ENCODE measurements at places on chromosomes 2 and 18.

GRCh38 chr2:21571686-21572085, 447.9 kb downstream of the TDRD15 start:
- no peak for DNase-seq

DNA sequence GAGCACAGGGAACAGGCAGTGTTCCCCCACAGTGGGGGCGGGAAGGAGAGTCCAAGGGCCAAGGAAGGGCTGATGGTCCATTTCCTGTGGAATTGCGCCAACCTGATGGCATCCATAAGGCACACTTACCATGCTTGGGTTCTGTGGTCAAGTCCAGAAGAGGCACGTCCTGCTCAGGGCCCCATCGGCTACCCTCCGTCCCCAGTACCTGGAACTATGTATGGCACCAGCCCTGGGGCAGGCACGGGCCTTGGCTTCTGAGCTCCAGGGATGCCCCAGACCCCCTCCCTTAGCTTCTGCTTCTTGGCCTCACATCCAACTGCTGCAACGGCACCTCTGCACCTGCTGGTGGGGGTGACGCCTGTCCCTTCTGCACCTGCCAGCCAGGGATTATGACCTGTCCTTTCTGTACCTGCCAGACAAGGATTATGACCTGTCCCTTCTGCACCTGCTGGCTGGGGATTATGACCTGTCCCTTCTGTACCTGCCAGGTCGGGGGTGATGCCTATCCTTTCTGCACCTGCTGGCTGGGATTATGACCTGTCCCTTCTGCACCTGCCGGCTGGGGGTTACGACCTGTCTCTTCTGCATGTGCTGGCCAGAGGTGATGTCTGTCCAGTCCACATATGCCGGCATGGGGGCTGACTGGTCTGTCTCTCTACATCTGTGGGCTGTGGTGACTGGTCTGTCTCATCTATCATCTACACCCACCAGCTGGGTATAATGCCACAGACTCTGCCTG, 45.4 kb upstream of the SNTG2 start:
- no peak for DNase-seq

DNA sequence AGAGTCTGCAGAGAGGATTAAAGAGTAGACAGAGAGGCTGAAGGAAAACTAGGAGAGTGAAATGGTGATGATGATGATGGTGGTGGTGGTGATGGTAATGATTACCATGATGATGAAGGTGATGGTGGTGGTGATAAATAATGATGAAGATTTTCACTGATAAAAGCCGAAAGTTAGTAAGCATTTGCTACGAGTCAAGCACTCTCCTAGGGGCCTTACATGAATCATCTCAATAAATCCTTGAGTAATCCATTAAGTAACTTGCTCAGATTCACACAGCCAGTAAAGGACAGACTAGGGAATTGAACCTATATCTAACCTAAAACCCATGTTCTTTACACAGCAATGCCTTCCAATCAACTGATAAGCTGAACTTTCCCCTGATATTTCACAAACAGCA, 106.7 kb upstream of the PGAP1 start:
- DNase-seq, result no peak

DNA sequence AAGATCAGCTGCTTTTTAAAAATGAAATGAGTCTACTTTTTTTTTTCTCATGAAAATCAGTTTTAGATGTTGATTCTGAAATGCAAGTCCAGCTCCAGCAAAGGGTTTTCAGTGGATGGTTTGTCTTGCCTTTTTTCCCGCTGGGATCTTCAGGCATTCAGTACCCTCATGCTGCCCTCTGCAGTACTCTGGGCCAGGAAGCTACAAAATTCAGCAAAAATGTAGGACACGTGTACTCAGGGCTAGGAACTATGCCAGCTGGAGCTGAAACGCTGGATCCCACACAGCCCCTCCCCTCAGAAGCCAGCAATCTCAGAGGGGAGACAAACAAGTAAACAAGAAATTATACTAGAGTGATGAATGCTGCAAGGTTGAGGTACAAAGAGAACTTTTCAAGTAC, 97.3 kb downstream of the MMADHC start:
- no peak for DNase-seq

- peak; percentile 69 for DNase-seq
These were observed 59.4 kb downstream of the DGKD start for GRCh38 chr2:233413559-233414272.

DNA sequence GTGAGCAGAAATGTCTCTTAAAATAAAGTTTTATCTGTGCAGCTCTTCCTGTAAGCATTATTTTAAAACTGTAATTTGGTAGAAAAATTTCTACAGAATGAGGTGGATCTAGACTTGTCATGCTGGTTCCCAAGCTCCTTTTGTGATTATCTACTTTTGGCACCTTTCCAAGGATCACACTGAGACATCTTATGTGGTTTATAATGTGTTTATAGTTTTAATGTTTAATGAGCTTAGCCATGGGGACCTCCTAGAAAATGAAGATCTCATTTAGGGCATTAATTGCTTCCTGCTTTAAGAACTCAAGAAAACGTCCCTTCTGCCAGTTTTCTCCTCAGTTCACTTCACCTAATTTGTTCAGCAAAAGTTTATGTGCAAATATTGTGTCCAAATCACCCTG, 468.4 kb downstream of the SUCLG1 start:
- DNase-seq, result no peak

DNA sequence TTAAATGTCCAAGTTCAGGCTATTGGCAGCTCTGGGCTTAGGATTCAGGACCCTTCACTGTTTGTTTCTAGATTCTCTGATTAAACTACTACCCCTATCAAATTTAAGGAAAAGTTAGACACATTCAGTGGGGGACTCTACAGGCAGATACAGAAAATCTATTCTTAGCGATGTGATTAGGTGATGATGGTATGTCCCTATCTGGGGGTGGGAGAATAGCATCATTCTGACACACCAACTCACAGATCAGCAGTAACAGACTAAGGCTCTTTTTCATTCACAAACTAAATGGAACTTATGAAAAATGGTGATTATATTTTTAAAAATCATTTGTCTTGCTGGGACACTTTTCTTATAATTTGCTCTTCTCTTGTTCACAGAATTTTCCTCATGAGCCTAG, 232.9 kb upstream of the CDH2 start:
- DNase-seq, result no peak

GRCh38 chr2:119765433-119766002, 5.8 kb downstream of the PTPN4 start:
- DNase-seq, result no peak

- no peak for DNase-seq
These were observed 3.1 kb upstream of the AQP12A start for GRCh38 chr2:240688553-240688919.

DNA sequence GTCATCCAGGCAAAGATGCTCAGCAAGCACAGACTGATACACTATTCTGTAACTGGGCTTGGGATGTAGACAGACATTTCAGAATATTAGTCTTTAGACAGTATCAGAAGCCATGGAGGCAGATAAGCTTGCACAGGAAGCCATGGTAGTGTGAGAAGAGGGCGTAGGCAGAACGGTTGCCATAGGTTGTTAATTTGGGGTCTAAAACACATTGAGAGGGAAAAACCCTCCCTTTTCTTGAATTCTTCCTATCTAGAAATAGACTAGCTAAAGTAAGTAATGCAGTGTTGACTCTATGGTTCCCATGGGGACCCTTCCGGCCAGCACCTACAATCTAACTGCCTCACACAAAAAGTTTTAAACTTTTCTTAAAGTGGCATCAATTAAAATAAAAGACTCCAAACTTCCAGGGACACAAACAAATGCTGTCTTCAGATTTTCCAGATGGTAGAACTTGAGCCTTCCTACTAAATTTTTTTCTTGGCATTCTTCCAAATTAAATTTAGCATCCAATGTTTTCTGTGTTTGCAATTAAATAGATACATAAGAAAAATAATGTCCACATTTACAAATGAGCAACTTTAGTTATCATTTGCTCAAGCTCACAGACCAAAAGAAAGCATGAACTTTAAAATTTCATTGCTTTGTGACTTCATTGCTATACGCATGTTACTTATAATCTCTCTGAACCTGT, 1.9 kb downstream of the PRKRA start:
- no peak for DNase-seq

- no peak for DNase-seq
These were observed 483.8 kb upstream of the REG3G start for GRCh38 chr2:78541451-78542267.

DNA sequence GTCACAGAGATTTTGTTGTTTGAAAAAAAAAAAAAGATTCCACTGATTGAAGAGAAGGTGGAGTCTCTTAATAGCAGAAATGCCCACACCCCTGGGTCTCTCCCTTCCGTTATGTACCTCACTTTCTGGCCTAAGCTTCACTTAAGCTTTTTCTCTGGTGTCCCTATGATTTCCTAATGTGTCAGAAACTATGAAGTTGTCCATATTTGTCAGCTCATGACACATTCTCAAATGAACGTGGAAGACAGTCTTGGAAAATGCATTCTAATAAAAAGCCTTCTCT, 5.4 kb upstream of the MALL start:
- DNase-seq, result no peak

DNA sequence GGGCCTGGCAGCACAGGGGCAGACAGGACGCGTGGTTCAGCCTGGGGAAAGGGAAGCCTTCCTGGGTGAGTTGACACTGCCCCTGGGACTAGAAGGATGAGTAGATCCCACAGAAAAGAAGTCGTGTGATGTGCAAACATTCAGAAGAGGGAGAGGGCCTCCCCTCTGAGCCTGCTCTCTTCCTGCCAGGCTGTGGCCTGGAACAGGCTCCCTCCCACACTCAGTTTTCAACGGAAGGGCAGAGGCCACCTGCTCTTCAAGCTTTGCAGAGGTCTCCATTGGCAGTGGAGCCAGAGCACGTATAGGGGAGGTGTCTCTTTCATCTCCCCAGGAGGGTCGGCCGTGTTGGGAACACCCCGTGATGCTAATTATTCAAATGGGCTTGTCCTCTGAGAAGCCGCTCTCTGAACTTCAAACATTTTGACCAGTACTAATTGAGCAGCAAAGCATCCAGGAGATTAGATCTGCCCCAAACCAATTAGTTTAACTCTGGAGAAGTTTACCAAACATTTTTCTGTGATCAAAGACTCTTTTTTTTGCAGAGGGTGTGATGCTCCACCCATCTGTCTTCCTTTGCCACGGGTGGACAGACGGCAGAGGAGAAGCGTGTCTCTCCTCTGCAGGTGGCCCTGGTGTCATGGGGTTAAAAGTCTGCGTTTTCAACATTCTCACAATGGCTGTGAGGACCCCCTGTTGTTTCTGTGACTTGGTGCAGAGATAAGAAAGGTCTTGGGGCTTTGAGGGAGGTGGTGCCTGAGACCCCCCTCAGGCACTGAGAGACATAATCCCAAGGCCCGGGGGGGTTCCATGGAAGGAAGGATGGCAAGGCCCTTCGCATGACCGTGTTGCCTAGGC, 29.5 kb upstream of the ODC1 start:
- DNase-seq, result peak; percentile 28

- no peak for DNase-seq
These were observed 60.0 kb downstream of the KLHL14 start for GRCh38 chr18:32712860-32713259.

GRCh38 chr18:76721207-76721996, 101.0 kb upstream of the ZNF236 start:
- DNase-seq, result peak; percentile 73

- no peak for DNase-seq
These were observed 674 bp downstream of the PTPN4 start for GRCh38 chr2:119760237-119760955.

GRCh38 chr2:10817413-10817812, 4.8 kb upstream of the PDIA6 start:
- DNase-seq, result no peak

GRCh38 chr2:120424274-120424796, 78.4 kb downstream of the INHBB start:
- no peak for DNase-seq

DNA sequence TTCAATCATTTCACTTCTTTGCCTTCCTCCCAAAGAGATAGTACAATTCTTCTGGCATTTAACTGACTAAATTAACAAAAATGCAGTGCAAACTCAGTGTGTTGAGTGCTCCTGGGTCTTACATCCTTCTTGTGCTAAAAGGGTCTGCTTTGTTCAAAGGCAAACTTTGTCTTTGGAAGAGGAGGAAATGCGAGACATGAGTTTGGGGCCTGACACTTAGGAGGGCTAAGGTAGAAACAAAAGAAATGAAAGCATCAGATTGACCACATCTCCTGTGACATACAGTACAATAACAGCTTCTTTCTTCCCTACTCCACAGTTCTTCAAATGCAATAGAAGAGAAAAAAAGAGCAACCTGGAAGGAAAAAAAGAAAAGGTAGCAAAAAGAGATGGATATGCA, 161.7 kb downstream of the CNTNAP5 start:
- no peak for DNase-seq

DNA sequence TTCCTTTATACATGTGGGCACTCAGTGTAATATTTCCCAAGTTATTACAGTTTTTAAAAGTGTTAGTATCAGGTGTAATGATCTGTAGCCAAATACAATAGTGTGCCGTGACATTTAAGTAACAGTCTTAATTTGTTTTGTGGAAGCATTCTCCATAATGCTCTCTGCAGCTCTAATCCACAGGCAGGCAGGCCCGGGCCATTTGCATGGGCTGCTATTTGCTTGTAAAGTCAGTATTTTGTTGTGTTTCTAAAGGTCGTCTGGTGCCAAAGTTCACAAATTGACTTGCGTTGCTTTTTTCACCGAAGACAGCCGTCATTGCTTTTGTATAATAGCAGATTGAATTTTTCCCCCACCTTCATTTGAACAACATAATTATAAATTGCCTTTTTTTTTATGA, 153.0 kb downstream of the GBX2 start:
- DNase-seq, result no peak

GRCh38 chr18:36695806-36696205, 133.0 kb downstream of the TPGS2 start:
- DNase-seq, result no peak

DNA sequence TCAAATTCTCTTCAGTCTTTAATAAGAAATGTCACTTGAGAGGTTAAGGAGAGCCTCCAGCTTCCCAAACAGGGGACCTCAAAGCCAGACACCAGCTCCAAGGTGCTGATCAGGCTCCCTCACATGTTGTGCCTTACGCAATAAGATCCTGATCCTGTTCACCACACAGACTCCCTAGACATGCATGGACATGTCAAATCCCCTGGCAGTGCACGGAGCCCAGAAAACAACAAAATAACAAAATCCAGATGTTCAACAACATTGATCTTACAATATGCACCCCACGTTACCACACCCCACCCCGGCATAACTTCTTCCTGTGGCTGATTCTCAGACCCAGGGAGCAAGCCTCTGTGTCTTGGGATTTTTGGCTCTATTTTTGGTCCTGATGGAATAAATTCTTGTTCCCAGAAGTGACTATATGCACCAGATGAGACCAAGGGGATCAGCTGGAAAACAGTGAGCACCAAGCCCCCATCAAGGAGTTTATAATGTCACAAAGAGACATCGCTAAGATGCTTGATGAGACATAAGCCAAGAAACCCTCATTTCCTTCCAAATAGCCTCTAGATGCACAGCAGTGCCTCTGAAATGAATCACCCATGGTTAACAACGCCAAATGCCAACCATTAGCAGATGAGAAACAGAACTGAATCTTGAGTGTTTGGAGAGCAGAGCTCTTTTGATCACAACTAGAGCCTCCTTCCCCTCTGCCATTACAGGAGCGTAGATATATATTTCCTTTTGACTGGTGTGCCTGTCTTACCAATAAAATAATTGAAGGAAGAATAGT, 198.2 kb downstream of the PRKCE start:
- no peak for DNase-seq

GRCh38 chr2:30249354-30249753, 18.0 kb downstream of the LBH start:
- no peak for DNase-seq

Data from activated naive CD8-positive, alpha-beta T cell treated with anti-CD3 and anti-CD28 coated beads for 36 hours (primary cell).